ENCODE measurements at places on chromosomes 3 and 15.

- DNase-seq, result no peak
These were observed 7.1 kb downstream of the CHD2 start for GRCh38 chr15:92907229-92907628.

- no peak for DNase-seq
These were observed 1.0 kb downstream of the UBE2E1 start for GRCh38 chr3:23806534-23807423.

GRCh38 chr3:46948830-46949671, 27.5 kb downstream of the CCDC12 start:
- no peak for DNase-seq

DNA sequence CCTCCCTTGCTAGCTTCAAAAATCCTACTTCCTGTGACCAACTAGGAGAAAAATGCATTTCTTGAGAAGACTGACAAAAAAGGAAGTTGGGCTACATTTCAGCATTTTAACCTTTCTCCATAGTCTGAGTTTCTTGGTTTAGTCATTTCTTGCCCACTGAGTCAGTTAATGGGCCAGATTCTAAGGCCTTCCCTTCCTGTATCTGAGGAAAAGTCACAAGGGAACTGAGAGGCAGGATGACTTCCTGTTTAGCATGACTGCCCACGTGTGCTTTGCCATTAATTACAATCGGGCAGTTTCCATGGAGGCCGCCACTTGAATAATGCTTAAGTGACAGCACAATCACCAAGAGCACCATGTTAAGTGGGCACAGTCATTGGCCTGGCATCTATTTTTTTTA, 794.4 kb upstream of the LMCD1 start:
- DNase-seq, result no peak

DNA sequence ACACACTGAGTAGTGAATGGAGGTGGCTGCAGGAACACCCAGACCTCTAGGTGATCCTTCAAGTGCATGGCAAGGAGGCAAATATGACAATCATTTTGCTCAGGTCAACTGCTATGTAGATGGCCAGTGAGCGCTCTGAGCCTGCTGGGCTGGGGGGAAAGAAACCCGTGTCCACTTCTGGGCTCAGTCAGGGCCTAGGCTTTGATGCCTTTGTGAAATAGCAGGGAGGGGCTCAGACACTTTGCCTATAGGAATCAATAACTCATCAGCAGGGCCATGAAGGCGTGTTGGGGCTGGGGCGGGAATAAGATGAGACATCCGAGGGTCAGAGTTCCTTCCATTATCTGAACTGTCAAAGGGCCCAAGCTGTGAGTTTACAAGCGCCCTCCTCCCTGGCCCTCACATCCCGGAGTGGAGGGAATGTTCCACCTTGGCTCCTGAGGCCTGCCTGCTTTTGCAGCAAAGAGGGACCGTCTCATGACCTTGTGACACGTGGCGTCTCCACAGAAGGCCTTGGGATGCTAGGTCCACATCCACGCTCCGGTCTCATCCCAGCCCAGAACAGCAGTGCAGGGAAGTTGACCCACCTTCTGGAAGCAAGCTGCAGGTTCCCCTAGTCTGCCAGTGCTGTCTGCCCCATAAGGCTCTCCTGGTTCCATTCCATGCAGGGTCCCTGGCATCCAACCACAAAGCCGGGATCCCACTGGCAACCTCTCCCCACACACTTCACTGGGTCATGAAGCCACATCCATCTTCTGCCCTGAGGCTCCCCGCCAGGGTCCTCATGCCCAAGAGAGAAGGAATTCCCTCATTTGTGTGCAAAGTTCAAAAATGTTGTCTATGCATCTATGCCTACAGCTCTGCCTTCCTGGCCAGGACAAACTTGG, 78.4 kb downstream of the CHSY1 start:
- no peak for DNase-seq

Measured in RWPE1 (cell line).